ENCODE measurements at places on chromosomes 4 and X.

- no peak for DNase-seq
These were observed 56.1 kb downstream of the ATXN3L start for GRCh38 chrX:13263560-13264251.

- no peak for DNase-seq
These were observed 172.0 kb upstream of the NOCT start for GRCh38 chr4:138843616-138844015.

GRCh38 chrX:17826609-17827496 is 34.2 kb downstream of the RAI2 start:
- DNase-seq: no peak

- DNase-seq: no peak
These were observed 461.2 kb upstream of the PCDH7 start for GRCh38 chr4:30258949-30259348.

DNA sequence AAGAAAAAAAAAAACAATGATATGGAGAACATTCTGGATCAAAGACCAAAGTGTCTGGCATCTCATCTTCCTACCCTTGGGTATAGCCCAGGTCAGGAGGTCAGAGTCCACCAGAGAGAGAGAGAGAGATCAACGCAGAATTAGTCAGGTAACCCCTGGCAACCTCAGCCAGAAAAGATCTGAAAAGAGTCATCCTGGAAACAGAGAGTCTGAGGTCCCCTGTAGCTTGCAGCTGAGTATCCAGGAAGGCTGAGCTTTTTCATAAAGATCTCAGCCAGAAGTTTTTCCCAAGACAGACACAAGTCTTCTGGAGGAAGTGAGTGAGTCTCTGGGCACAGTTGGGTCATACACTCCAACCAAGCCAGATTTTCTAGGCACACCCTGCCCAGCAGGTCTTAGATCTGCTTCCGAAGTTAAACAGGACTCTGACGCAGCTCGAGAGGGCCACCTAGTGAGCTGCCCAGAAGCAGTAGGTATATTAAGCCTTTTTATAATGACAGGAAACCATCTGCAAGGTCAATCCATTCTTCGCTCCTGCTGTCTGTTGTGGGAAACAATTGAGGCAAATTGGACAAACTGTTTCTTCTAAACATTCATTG is 35.7 kb downstream of the ACE2 start:
- DNase-seq: peak; percentile 1
